ENCODE measurements at places on chromosomes 2 and 18. TPM values are rescaled to one million over a fixed set of nuclear protein-coding genes. Genes with fewer than 3 reads are reported as not detected.

AKAIN1 gene
- not detected for total RNA-seq

CFAP53 gene
- total RNA-seq = 0.37 TPM

MAP3K20 gene
- 32.8 TPM for total RNA-seq

PPP1R1C gene
- 0.56 TPM for total RNA-seq

CMPK2 gene
- total RNA-seq = 2.1 TPM

SNORC gene
- 0.93 TPM for total RNA-seq

ABCG5 gene
- total RNA-seq = under 0.01 TPM

CACNB4 gene
- total RNA-seq = 1.3 TPM

RPIA gene
- total RNA-seq = 5.3 TPM

GCG gene
- not detected for total RNA-seq

LDLRAD4 gene
- 3.7 TPM for total RNA-seq
